LoVo (cell line): ENCODE measurements at places on chromosomes 2 and 18.

DNA sequence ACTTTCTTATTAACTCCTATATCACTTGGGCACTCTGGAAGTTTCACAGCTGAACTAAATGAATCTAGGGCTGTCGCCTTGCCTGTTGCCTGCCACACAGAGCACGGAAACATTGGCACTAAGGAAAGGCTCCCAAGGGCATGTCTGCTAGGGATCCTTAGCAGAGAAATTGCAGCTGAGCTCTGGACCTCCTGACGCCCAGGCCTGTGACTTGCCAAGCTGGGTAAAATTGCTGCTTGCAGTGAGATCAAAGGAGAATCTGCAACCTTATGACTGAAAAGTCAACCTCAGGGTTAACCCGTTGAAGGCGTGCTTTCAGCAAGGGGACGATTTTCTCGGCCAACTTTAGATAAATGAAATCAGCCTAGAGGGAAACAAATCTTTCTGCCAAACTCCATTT lies 189.8 kb downstream of the NCK2 start:
- DNase-seq: no peak

- no peak for DNase-seq
Measured at GRCh38 chr18:59446012-59446411, 86.9 kb upstream of the LMAN1 start.

DNA sequence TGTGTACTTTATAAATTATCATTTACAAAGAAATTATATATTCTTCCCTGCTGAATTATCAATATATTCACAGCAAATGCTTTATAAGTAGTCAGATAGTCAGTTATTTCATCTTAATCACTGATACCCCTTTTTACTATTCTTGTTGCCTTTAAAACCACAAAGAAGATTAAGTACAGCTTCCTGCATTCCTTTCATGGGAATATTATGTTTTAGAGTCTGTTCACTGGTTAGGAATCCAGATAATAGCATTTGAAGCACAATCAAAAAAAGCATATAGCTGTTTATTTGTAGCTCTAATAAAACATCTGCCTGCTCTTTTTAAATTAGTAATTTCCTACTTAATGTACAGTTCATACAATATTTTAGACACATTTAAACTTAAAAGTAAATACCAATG lies 508.9 kb downstream of the FBXO15 start:
- DNase-seq: no peak

- DNase-seq: no peak
Measured at GRCh38 chr2:33530690-33531548, 54.5 kb downstream of the RASGRP3 start.

DNA sequence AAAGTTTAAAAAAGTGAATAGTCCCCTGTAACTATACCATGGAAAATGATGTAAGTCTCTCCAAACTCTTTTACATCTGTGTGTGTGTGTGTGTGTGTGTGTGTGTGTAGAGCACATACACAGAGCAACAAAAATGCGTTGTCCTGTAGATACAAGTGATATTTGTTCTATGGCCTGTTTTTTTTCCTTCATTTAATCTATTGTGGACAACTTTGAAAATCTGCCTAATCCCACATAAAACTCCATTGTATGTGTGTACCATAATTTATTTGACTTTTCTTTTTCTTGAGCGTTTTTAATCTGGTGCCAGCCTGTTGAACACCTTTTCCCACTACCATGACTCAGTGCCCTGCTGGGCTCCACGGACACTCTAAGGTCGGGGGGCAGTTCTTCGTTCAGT lies 52.3 kb upstream of the ELOA2 start:
- no peak for DNase-seq
